ENCODE measurements at places on chromosomes 11 and 22.

DNA sequence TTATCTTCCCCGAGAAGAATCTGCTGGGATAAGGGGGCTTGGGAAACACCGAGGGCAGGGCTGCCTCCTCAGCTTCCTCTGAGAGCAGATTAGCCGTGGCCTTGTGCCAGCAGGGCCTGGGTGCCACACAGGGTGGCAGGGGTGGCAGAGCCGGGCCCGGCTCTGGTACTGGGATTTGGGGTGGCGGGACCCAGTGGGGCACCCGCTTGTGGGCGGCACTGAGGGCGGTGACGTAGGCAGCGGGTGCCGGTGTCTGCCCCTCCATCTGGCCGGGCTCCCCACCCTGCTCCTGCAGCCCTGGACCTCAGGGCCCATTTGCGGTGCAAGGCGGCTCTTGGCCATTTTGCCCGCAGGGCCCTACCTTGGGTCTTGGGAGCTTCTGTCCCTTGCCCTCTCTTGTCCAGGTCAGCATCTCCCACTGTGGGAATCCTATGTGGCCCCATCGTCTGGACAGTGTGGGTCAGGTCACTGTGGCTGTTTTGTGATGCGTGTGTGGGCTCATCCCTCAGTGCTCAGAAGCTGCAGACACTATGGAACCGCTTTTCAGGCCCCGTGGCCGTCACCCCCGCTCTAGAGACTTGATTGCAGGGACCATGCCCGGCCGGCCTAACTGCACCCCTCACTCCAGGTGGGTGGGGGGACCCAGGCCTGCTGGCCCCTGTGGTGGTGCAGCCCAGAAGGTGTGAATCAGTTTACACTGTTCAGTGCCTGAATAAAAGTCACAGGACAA is 29.7 kb upstream of the KRTAP5-6 start:
- no peak for DNase-seq
- no peak overlapping the region for H3K4me3 ChIP-seq
- H3K27ac ChIP-seq: no peak overlapping the region
- H3K4me1 ChIP-seq: peaks cover 5% of the 10 kb centered on the region
- peaks cover 2% of the 10 kb centered on the region for H3K36me3 ChIP-seq

DNA sequence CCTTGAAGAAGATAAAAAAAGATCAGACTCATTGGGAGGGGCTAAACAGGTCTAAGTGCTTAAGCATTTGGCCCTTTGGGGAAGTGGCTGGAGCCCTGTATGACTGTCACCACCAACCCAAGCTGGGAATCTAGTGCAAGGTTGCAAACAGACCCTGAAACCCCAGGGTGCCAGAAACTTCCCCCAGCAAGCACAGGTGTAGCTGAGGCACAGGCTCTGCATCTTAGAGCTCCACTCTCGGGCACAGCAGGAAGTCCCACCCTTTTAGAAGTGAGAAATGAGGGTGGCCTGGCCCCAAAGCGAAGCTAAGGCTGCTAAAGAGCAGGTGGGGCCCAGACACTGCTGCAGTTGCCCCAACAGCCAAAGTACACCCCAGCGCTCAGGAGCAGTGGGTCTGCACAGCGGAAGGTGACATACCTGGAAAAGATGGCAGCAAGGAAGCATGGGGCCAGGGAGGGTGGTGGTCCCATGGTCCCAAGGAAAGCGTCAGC is 5.8 kb upstream of the KDM2A start:
- peaks cover 4% of the 10 kb centered on the region for H3K36me3 ChIP-seq
- H3K27ac ChIP-seq: peak overlapping the region; percentile 89
- peak overlapping the region; percentile 68 for H3K4me3 ChIP-seq
- peaks cover 18% of the 10 kb centered on the region for H3K4me1 ChIP-seq
- no peaks in the 10 kb centered on the region for H3K27me3 ChIP-seq
- DNase-seq: peak; percentile 41

DNA sequence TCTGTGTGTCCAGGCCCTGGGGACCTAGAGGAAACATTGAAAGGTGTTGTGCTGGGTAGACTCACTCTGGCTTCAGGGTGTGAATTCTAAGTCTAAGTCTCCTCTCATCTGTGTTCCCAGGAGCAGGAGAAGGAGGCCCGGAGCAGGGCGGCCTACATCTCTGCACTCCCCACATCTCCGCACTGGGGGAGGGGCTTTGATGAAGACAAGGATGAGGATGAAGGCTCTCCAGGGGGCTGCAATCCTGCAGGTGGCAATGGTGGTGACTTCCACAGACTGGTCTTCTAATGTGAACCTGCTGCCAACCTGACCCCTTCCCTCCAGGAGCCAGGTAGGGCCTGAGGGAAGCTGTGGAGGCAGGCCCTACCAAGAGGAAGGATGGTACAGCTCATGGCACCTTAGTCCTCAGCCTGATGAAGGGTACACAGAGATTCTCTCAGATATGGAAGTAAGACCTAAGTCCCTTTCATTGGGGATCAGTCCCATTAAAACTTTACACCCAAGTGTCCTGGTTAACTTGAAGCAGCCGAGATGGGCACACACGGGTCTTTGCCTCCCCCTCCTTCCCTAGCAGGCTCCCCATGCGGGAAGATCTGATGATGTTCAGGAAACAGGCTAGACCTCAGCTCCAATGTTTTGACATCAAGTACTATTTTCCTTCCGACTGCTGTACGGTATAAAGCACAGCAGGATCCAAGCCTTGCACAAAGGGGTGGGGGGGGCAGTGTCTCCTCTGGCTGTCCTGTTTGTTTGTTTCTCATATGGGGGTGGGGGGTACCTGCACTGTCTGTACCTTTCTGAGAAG is 25.0 kb downstream of the USP35 start:
- H3K27me3 ChIP-seq: no peaks in the 10 kb centered on the region
- peaks cover 12% of the 10 kb centered on the region for H3K4me1 ChIP-seq
- peaks cover 16% of the 10 kb centered on the region for H3K36me3 ChIP-seq
- no peak overlapping the region for H3K27ac ChIP-seq
- H3K4me3 ChIP-seq: no peak overlapping the region
- no peak for DNase-seq

DNA sequence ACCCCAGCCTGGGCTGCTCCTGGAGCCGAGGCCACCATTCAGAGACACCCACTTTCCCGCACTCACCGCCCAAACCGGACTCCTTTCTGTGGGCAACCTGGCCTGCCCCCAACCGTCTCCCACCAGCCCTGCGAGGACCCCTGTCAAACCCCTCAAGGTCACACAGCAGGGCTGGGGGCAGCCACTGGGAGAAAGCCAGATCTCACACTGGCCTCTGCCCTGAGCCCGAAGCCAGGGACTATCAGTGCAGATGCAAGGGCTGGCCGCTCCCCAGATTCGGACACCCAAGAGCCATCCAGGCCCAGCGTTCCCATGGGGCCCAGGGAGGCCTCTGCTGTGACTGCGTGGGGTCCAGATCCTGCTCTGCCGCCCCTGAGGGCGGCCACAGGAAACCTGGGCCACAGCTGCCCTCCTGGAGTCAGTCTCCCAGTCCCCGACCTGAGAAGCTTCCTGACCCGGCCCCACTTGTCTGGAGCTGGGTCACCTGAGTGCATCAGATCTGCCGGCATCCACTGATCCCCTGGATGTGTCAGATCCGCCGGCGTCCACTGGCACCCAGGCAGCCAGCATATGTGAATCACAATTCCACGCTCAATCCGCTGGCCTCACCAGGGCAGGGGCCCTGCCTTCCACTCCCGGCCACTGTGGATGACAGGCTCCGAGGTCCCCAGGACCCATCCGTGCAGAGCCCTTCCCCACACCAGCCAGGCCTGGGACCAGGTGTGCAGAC is 139.7 kb downstream of the BRD1 start:
- H3K4me3 ChIP-seq: no peak overlapping the region
- no peak overlapping the region for H3K27ac ChIP-seq
- DNase-seq: no peak
- no peaks in the 10 kb centered on the region for H3K36me3 ChIP-seq
- peaks cover 61% of the 10 kb centered on the region for H3K27me3 ChIP-seq
- peaks cover 4% of the 10 kb centered on the region for H3K4me1 ChIP-seq

DNA sequence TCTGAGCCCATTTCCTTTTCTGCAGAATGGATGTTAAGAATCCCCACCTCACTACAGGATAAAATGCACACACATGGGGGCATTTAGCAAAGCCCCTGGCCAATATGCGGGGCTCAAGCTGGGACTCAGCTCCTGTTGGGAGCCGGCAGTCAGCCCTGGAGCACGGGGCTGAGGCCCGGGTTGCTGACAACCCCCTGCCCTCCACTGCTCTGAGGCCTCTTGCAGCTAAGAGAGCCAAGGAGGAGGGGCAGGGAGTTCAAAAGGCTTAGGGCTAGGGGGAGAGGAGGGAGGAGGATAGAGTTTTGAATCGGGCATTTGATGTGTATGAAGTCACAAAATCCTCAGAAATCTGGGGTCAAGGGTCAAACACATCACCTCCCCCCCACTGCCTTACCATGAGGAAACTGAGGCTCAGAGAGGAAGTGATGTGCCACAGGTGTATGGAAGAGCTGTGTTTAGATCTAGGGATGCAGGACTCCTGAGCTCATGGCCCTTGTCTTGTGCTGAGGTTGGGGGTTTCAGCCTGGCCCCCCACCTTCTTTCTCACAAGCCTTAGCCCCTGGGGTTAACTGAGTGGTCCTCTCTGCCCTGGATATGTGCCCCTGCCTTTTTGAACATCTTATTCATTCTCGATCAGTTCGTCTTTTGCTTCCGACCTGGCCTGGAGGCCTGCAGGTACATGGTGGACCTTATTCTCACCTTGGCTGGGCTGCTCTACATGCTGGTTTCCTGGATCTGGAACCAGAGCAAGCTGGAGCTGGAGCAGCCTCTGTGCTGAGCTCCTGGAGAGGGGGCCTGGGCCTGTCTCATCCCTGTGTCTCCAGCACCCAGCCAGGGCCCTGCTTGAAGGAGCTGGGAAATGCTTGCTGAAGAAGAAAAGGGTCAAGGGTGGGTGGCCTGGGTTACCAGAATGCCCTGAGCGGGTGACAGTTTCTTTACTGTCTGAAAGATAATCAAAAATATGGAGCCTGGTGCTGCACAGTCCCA is 80.3 kb downstream of the LRRC32 start:
- no peaks in the 10 kb centered on the region for H3K4me1 ChIP-seq
- no peak overlapping the region for H3K4me3 ChIP-seq
- no peak for DNase-seq

GRCh38 chr11:33479231-33479630 is 221.4 kb downstream of the C11orf91 start:
- no peaks in the 10 kb centered on the region for H3K36me3 ChIP-seq
- H3K27me3 ChIP-seq: peaks cover 49% of the 10 kb centered on the region
- H3K4me1 ChIP-seq: no peaks in the 10 kb centered on the region
- DNase-seq: no peak

GRCh38 chr11:71252770-71253730 is 673 bp upstream of the SHANK2 start:
- H3K4me3 ChIP-seq: peak overlapping the region; percentile 19
- H3K36me3 ChIP-seq: no peaks in the 10 kb centered on the region
- no peak for DNase-seq
- H3K27ac ChIP-seq: no peak overlapping the region

DNA sequence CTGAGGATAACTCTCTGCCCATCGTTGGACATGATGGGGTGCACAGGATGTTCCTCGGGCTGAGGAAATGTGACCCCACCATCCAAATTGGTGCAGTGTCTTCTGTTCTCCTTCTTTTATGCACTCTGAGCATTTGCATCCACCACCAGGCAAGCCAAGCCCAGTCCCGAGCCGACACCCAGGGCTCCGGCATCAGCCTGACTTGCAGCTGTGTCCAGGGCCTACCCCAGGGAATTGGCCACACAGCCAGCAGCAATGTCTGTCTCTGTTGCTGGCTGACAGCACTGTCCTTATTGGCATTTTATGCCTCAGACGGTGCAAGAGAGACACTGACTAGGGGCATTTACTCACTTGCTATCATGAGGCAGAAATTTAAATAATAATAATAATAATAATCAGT is 25.4 kb upstream of the CPT1A start:
- H3K27ac ChIP-seq: no peak overlapping the region
- peaks cover 2% of the 10 kb centered on the region for H3K36me3 ChIP-seq

DNA sequence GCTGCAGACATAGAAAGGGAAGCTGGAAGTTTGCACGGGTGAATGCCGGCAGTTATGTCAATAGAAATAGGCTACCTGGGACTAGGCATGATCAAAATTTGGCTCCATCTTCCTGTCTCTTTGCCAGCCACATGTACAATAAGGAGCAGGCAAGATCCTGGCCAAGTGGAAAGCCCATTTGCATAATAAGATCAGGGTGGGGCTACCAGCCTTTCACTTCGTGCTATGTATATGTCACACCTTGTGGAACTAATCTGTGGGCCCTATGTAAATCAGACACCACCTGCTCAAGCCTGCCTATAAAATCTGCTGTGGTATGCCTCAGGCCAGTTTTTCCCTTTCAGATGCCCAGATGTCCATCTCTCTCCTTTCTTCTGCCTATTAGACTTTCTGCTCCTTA is 79.3 kb upstream of the DRD2 start:
- H3K4me1 ChIP-seq: no peaks in the 10 kb centered on the region
- no peak overlapping the region for H3K4me3 ChIP-seq
- DNase-seq: no peak

GRCh38 chr11:16280256-16280682 is 76.1 kb downstream of the SOX6 start:
- no peak for DNase-seq
- no peak overlapping the region for H3K27ac ChIP-seq
- no peaks in the 10 kb centered on the region for H3K4me1 ChIP-seq
- H3K36me3 ChIP-seq: no peaks in the 10 kb centered on the region
- no peaks in the 10 kb centered on the region for H3K27me3 ChIP-seq

- no peak overlapping the region for H3K27ac ChIP-seq
- no peak for DNase-seq
- no peaks in the 10 kb centered on the region for H3K36me3 ChIP-seq
- H3K4me3 ChIP-seq: no peak overlapping the region
- no peaks in the 10 kb centered on the region for H3K4me1 ChIP-seq
These were observed 2.0 kb downstream of the OR8D4 start for GRCh38 chr11:123903932-123904331.

GRCh38 chr11:117221775-117222517 is 9.9 kb downstream of the PCSK7 start:
- peaks cover 46% of the 10 kb centered on the region for H3K4me1 ChIP-seq
- no peaks in the 10 kb centered on the region for H3K27me3 ChIP-seq
- H3K36me3 ChIP-seq: peaks cover 64% of the 10 kb centered on the region
- no peak overlapping the region for H3K4me3 ChIP-seq
- no peak overlapping the region for H3K27ac ChIP-seq

DNA sequence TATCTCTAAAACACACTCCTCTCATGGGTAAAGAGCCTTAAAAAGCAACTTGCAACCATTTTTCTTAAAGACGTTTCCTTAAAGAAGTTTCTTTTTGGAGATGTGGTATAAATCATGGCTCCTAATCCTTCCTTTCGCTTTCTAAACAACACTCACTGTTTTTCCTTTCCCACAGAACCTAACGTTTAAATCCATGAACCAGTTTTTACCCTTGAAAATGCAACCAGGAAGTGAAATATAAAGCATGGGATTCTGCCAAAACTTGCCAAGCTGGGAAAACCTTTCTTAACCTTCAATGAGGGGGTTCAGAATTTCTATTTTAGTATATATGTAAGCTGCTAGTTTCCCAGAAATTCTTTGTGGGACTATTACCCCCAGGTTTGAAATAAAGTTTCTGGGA is 8.6 kb downstream of the PLEKHA7 start:
- no peak for DNase-seq
- no peaks in the 10 kb centered on the region for H3K27me3 ChIP-seq
- H3K27ac ChIP-seq: no peak overlapping the region

DNA sequence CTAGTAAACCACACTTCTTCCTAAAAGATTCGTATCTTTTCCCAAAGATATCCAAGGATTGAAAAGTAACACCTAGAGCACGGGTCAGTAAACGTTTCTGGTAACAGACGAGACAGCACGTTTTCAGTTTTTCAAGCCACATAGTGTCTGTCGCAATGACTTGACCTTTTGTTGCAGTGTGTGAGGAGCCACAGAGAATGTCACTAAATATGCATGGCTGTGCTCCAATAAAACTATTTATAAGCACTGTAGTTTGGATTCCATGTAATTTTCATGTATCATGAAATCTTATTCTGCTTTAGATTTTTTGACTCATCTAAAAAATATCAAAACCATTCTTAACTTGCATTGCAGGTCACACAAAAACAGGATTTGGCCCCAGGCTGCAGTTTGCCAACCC is 18.3 kb upstream of the MICAL3 start:
- no peaks in the 10 kb centered on the region for H3K4me1 ChIP-seq
- H3K4me3 ChIP-seq: no peak overlapping the region
- no peak for DNase-seq
- H3K36me3 ChIP-seq: no peaks in the 10 kb centered on the region
- H3K27ac ChIP-seq: no peak overlapping the region
